ENCODE measurements at places on chromosomes 6 and 20.

GRCh38 chr6:44101832-44102231 is 25.4 kb downstream of the MRPL14 start:
- no peak for DNase-seq

- no peak for DNase-seq
Observed at GRCh38 chr6:96073555-96073954, 57.8 kb downstream of the FUT9 start.

DNA sequence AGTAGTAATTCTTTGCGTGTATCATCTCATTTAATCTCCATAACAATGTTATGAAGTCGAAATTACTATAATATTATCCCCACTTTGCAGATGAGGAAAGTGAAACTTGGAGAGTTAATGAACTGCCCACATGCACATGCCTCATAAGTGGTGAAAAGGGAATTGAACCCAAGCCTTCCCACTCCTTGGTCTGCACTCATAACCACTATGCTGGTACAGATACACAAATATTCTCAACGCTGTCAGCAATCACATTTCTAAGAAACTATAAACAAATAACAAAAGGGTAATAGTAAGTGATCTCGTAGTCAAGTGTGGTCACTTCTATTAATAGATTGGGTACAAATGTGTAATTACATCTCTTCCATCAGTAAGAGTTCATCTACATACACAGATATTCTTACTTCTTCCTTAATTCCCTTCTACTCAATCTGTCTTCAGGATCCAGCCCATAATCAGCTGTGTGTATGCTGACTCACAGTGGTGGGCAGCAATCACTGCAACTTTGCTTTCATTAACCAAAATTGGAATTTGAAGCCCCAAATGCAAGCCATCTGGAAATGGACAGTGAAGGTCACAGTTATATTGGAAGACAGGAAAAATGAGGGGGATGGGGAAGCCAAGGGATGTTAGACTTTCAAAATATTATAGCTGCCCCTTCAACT is 6.6 kb downstream of the PRSS35 start:
- no peak for DNase-seq

DNA sequence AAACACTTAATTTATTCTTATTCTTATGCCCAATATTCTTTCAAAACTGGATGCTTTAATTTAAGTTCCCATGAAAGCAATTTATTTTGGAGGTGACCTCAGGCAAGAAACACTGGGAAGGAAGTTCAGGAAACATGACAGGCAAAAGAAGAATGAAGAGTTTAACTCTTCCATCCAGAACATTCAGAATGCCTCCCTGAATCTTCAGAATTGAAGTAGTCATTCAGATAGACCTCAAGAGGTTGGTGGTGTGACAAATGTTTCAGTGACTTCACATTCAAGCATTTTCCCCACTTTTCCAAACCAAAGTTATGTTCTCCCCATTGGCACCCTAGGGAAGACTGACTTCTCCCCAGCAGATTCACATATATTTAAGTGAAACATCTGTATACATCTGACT is 110.5 kb downstream of the HAO1 start:
- no peak for DNase-seq

DNA sequence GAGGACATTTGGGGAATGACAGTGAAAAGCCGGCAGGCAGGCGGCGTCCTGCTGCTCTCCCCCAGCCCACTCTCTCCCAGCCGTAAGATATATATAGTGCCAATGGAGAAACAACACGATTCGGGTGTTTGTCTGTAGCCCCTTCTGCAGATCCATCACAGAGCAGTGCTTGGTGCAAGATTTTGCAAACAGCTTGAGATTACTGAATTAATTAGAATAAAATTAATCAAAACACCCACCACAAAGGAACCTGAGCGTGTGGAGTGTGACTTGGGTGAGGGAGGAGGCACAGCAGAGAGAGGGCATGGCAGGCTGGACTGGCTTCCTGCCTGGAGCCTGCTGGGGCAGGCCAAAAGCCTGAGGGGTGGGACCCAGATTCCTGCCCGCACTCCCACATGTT is 28.8 kb upstream of the CCDC167 start:
- no peak for DNase-seq

DNA sequence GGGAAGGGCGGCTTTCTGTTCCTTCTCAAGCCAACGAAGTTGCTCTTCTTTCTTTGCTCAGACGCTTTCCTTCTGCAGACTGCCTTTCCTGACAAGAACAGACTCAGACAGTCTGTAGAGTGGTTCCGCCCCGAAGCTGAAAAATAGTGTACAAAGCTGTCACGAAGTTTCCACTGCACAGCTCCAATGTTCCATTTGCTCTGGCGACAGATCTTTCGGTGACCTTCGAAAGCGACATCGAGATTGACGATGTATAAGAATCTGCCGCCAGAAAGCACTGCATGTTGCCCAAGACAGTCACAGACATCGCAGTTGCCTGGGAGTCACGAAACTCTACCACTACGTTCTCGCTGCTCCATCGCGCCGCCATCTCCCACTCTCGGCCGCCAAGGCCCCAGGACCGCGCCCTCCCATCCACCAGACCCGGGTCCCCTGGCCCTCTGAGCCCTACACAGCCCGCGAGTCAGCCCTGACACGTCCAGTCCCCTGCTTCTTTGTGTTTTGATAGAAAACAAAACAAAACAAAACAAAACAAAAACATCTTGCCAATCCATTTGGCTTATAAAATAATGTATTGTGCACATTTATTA is 42.1 kb upstream of the ZNF184 start:
- DNase-seq, result no peak

- DNase-seq, result no peak
Observed at GRCh38 chr20:62804021-62804626, 511 bp upstream of the OGFR start.

GRCh38 chr20:40191573-40191972 is 497.5 kb downstream of the MAFB start:
- DNase-seq, result no peak

DNA sequence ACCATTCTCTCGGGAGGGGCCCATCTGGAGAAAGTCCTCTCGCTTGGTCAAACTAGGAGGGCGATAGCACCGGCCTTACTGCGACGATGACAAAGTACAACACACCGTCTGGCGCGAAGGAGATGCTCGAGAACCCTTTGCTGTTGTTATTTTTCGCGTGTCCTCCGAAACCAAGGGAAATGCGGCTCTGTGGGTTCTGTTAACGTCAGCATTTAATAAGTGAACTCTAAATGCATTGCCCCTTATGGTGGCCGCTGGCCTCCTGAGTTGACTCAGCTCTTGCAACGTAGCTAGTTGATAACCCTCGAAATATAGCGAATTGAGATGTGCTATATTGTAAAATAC is 577 bp upstream of the SCAND1 start:
- DNase-seq, result no peak

DNA sequence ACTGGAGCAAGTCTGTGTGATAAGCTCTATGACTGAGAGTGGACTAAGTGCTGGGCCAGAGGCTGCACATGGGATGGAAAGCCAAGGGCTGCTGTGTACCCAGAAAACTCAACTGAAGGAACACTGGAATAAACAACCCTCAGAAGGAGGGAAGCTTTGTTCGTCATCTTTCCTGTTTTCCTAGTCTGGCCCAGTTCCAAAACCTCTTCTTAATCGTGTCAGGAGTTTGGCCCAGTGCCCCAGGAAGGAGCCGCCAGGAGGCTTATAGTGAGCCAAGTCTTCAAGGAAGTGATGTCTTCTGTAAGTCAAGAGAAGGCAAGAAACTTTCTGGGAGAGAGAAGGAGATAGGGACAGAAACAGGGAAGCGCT is 23.3 kb upstream of the TOP1 start:
- no peak for DNase-seq

- no peak for DNase-seq
Observed at GRCh38 chr6:116328528-116328903, 42.2 kb upstream of the DSE start.

- no peak for DNase-seq
Observed at GRCh38 chr6:77430504-77430903, 32.8 kb downstream of the HTR1B start.

DNA sequence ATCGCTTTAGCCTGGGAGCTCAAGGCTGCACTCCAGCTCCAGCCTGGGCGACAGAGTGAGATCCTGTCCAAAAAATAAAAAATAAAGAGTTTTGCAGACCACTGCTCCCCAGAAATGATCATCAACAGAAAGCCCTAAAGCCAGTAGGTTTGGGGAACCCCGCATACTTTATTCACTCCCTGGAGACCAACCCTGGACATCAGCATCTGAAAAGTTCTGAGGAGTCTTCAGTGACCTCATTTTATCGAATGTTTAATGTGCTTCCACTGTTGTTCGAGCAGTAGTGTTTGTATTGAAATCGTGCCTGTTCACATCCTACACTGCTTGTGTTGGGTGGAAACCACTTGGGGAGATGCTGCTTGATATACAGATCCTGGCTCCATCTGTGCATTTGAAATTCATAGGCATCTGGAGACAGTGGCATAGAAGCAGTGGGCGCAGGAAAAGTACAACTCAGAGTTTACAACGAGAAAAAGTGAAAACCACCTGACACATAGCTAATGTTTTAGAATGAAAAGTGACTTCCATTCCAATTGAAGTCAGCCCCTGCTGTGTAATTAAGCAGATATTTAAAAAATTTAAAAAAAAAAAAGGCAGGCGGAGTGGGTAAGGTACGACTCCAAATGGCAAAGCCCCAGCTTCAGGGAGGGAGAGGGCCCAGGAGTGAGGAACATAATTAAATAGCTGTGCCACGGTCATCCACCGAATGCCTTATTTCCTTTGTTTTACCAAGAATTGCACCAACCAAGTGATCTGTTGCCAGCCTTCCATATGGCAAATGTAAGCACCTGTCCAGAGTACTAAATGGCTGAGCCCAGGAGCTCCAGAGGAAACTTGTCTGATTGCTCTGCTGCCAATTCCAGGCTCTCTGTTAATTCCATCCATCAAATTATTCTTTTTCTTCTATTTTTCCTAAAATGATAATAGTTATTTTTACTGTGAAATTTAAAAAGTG is 100.4 kb upstream of the NAA20 start:
- DNase-seq, result no peak

DNA sequence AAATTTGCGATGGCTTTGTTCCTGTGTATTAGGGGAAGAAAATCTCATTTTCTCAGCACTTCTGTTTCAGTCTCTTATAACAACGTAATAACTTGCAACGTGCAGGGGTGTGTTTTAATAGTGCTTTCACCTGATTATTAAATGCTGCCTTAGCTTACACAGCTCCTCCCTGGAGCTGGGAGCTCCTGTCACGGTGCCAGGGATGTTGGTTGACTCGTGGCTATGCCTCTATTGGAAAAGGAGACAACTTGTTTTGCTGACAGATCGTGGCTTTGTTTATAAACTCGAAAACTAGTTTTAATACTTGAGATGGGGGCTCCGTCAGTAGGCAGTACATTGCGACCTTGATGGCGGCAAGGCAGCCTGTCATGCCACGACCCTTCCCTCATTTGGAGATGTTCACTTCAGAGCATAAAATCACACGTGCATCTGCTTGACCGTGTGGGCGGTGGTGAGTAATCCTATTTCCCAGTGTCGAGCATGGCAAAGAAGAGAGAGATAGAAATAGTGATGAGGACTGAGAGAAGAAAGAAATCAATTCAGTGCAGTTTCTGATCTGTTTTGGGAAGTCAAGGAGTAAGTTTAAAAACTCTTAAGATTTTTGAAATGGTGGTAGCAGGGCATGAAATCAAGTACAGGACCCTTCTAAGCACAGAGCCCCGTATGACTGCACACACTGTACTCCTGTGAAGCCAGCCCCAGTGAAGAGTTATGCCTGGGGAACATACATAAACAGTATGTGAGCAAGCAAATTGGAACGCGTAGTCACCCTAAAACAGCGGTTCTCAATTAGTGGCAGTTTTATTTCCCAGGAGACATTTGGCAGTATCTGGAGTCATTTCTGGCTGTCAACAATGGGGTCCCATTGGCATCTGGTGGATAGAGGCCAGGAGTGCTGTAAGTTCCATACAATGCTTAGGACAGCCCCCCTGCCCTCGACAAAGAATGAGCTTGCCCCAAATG is 147.2 kb downstream of the DOK5 start:
- DNase-seq, result peak; percentile 30

- peak; percentile 19 for DNase-seq
Observed at GRCh38 chr6:3383525-3383924, 73.3 kb downstream of the SLC22A23 start.

DNA sequence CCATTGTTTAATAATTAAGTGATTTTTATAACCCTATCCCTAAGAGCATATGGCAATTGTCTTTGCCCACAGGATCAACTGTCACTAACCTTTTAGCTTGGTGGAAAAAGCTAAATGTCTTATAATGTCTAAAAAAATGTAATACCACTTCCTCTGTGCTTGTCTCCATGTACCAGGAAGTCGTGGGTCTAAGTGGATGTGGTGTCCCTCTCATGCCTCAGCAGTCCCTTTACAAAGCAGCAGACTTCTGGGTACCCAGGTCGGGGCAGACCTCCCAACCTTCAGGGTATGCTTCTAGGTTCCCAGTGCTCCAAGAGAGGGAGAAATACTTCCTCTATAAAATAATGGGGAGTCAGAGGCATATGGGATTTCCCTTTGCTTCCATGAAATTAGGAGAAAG is 74.7 kb downstream of the ZHX3 start:
- no peak for DNase-seq

DNA sequence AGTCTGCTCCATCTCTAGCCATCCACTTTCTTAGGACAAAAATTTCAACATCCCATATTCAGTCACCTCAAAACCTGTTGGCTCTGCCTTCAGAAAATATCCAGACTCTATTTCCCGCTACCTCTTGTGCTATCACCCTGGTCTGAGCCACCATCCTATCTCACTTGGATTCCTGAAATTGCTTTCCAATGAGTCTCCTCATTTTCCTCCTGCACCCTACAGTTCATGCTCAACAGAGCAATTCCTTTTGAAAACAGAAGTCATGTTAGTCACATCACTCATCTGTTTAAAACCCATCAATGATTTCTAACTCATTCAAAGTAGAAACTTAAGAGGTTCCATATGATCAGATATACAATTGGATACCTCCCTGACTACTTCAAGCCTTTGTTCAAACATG is 229.9 kb downstream of the ADGRG6 start:
- DNase-seq, result no peak

GRCh38 chr6:25698631-25699030 is 46.6 kb downstream of the SCGN start:
- no peak for DNase-seq

GRCh38 chr6:161227004-161227960 is 46.6 kb downstream of the AGPAT4 start:
- DNase-seq, result no peak

GRCh38 chr6:7166410-7167293 is 58.9 kb downstream of the RREB1 start:
- DNase-seq, result no peak

DNA sequence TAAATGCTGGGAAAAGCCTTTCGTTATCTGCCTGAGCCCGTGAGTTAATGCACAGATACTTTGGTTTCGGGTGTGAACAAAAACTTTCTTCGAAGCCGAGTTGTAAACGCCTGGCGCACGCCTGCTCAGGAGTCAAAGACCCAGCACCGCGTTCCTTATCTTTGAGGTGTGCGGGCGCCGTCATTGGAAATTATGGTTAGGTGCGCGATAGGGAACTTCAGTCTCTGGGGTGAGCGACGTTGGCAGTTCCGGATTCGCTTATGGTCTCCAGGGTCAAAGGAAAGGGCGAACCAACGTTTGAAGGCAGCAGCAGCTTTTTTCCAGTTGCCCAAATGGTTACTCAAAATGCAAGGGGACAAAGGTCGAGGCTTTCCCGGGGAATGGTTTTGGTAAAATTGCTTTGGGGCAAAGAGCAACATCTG is 853 bp downstream of the SLC22A3 start:
- no peak for DNase-seq

- no peak for DNase-seq
Observed at GRCh38 chr6:98044151-98044561, 761.1 kb upstream of the MMS22L start.

- DNase-seq, result no peak
Observed at GRCh38 chr6:81750200-81750599, 2.3 kb downstream of the TENT5A start.

GRCh38 chr20:24960302-24960801 is 11.3 kb downstream of the CST7 start:
- DNase-seq, result no peak

GRCh38 chr6:105797983-105798453 is 288.1 kb upstream of the PRDM1 start:
- DNase-seq, result no peak
